ENCODE measurements at places on chromosomes 12 and 14. TPM values are rescaled to one million over a fixed set of nuclear protein-coding genes. Genes with fewer than 3 reads are reported as not detected.

The LRRIQ1 gene
- not detected for total RNA-seq

The ESRRB gene
- not detected for total RNA-seq

The APOLD1 gene
- 4.7 TPM for total RNA-seq

The ANO2 gene
- total RNA-seq, result not detected

The RNASE7 gene
- not detected for total RNA-seq

The TSHR gene
- 0.37 TPM for total RNA-seq

The MORN3 gene
- 2.0 TPM for total RNA-seq

The TMEM263 gene
- total RNA-seq, result 23.5 TPM

The PGF gene
- total RNA-seq, result 0.47 TPM

DNA sequence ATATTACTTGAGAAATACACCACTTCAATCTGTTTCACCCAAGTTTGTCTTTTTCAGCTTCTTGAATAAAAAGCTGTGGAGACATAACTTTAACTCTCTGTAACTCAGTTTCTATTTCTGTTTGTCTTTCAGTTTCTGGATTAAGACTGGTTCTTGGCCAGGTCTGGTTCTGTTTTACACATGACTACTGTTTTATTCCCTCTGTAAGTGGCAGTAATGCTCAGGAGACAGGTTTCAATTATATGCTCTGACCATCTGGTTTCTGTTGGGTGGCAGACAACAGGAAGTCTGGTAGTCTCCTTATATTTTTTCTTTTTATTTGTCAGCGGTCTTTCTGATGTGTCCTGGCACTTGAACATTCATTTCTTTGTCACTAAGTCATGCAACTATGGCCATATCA lies 102.9 kb downstream of the RPS29 start:
- no peak overlapping the region for H3K27ac ChIP-seq
- no peak for DNase-seq

GRCh38 chr12:89373763-89374572 lies 21.7 kb upstream of the DUSP6 start:
- no peaks in the 10 kb centered on the region for H3K36me3 ChIP-seq
- no peaks in the 10 kb centered on the region for H3K27me3 ChIP-seq
- H3K4me1 ChIP-seq, result peaks cover 3% of the 10 kb centered on the region
- no peak overlapping the region for H3K4me3 ChIP-seq

GRCh38 chr12:130713581-130713991 lies 2.5 kb downstream of the RIMBP2 start:
- no peak for DNase-seq
- H3K4me3 ChIP-seq, result no peak overlapping the region
- peaks cover 34% of the 10 kb centered on the region for H3K27me3 ChIP-seq

DNA sequence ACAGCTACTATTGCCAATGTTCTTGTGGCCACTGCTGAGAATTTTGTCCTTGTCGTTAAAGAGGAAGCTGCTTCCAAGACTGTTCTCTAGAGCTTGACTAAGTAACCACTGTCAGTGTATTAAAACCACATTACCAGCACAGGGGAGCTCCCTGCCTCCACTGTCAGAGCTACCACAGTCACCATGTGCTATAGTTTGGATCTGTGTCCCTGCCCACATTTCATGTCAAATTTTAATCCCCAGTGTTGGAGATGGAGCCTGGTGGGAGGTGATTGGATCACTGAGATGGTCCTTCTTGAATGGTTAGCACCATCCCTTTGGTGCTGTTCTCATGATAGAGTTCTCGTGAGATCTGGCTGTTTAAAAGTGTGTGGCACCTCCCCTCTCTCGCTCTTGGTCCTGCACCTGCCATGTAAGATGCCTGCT lies 23.2 kb upstream of the RAP1B start:
- no peaks in the 10 kb centered on the region for H3K36me3 ChIP-seq
- peak; percentile 73 for DNase-seq
- H3K4me3 ChIP-seq, result no peak overlapping the region
- peak overlapping the region; percentile 41 for H3K27ac ChIP-seq
- peaks cover 29% of the 10 kb centered on the region for H3K4me1 ChIP-seq
- H3K27me3 ChIP-seq, result no peaks in the 10 kb centered on the region

- no peak for DNase-seq
- no peak overlapping the region for H3K27ac ChIP-seq
- peaks cover 2% of the 10 kb centered on the region for H3K27me3 ChIP-seq
- no peak overlapping the region for H3K4me3 ChIP-seq
- no peaks in the 10 kb centered on the region for H3K36me3 ChIP-seq
These were observed 6.4 kb downstream of the PDE1B start for GRCh38 chr12:54555670-54556257.

DNA sequence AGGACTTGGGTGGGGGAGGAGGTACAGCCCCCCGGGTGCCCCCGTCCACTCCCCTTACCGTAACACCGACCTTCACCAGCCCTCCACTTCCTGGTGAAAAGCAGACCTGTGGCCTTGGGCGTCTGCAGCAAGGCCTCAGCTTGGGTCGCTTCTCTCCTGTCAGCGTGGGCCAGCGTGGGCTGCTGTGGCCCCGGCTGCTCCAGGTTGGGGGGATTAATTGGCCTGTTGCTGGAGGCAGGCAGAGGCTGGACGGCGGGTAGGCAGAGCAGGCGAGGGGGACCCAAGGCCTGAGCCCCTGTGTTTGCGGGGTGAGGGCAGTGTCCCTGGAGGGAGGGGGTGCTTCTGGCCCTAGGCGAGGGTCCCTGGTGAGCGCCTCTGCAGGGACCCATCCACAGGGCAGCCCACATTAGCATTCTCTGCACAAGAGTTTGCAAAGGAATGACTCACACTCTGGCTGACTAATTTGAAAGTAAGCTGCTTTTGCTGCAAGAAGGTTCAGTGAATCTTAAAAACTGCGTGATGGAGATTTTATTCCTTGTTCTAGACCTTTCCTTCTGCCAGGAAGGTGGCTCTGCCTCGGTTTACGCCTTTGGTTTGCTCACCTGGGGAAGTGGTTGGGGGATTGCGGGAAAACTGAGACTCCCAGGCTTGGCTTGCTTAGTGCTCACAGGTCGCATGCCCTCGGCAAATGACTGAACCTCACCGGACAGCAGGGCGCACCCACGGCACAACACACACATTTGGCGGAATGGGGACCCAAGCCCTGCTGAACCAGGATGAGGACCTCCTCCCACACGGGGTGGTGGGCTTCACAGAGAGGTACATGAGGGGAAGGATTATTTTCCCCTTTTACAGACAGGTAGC lies 37.9 kb upstream of the DLK1 start:
- H3K27ac ChIP-seq, result no peak overlapping the region
- no peak for DNase-seq
- H3K4me1 ChIP-seq, result no peaks in the 10 kb centered on the region
- H3K4me3 ChIP-seq, result no peak overlapping the region
- H3K27me3 ChIP-seq, result no peaks in the 10 kb centered on the region
- H3K36me3 ChIP-seq, result no peaks in the 10 kb centered on the region

GRCh38 chr14:41490323-41490722 lies 116.4 kb upstream of the LRFN5 start:
- H3K4me3 ChIP-seq, result no peak overlapping the region
- DNase-seq, result no peak
- H3K27me3 ChIP-seq, result no peaks in the 10 kb centered on the region
- H3K36me3 ChIP-seq, result no peaks in the 10 kb centered on the region
- H3K4me1 ChIP-seq, result no peaks in the 10 kb centered on the region

GRCh38 chr14:37623426-37623951 lies 28.1 kb downstream of the TTC6 start:
- no peak for DNase-seq
- H3K4me1 ChIP-seq, result no peaks in the 10 kb centered on the region
- no peaks in the 10 kb centered on the region for H3K36me3 ChIP-seq
- H3K27ac ChIP-seq, result no peak overlapping the region
- H3K4me3 ChIP-seq, result no peak overlapping the region
- no peaks in the 10 kb centered on the region for H3K27me3 ChIP-seq

GRCh38 chr14:65349100-65349499 lies 63.4 kb upstream of the FUT8 start:
- no peak for DNase-seq
- no peaks in the 10 kb centered on the region for H3K36me3 ChIP-seq
- H3K27me3 ChIP-seq, result no peaks in the 10 kb centered on the region
- H3K4me1 ChIP-seq, result peaks cover 41% of the 10 kb centered on the region
- H3K4me3 ChIP-seq, result no peak overlapping the region

DNA sequence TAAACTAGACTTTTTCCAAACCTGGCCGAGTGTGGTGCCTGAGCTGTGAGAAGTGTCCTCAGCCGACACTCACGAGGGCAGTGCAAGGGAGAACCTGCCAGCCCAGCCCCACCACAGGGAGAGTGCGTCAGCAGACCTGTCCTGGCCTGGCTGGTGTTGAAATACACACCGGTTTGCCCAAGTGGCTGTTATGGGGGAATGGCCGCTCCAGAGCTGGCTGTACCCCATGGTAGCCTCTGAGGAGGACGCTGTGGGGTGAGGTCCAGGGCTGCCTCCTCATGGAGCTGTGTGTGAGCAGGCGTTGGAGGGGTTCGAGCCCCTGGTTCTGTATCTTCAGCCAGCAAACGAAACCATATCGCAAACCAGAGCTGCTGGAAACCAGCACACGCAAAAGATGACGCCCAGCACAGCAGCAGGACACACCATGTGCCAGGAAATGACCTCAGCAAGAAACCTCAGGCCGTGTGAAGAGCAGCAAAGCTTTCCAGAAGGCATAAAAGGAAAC lies 9.4 kb downstream of the ANKRD9 start:
- H3K4me1 ChIP-seq, result no peaks in the 10 kb centered on the region
- H3K36me3 ChIP-seq, result peaks cover 4% of the 10 kb centered on the region
- no peak overlapping the region for H3K27ac ChIP-seq
- no peak for DNase-seq
- no peak overlapping the region for H3K4me3 ChIP-seq

DNA sequence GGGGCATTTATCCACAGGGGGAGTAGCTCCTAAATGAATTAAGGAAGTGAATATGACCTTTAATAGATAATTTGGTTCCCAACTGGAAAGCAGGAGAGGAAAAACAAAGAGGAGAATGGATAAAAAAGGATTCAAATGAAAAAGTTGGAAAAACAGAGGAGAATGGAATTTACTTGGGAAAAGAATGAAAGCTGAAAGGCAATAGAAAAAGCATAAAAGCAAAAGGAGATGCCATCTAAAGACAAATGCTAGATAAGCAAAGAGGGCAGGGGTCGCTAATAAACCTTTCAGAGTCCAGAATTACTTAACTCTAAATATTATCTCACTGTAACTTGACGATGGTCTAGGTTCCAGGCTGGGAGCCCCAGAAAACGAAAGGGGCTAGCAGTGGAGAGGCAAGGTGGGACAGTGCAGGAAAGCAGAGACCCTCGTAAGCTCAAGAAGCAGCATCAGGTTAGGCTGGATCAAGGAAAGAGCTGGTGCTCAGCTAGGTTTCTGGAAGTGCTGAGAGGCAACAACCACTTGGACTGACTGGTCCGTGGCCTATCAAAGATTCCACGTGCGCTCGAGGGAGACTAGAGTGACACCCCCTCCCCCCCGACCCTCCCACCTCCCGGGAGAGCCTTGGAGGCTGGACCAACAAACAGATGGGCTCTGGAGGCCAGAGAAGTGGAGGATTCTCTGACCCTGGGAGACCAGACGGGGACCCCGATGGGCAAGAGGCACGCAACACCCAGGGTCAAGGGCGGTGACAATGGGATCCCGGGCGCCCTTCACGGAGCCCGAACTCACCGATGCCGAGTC lies 1.2 kb downstream of the SLC2A13 start:
- H3K27ac ChIP-seq, result no peak overlapping the region
- no peak for DNase-seq
- H3K27me3 ChIP-seq, result no peaks in the 10 kb centered on the region
- no peaks in the 10 kb centered on the region for H3K36me3 ChIP-seq

- DNase-seq, result no peak
- H3K4me1 ChIP-seq, result no peaks in the 10 kb centered on the region
- H3K27me3 ChIP-seq, result no peaks in the 10 kb centered on the region
These were observed 177.4 kb upstream of the HIF1A start for GRCh38 chr14:61517911-61518384.

DNA sequence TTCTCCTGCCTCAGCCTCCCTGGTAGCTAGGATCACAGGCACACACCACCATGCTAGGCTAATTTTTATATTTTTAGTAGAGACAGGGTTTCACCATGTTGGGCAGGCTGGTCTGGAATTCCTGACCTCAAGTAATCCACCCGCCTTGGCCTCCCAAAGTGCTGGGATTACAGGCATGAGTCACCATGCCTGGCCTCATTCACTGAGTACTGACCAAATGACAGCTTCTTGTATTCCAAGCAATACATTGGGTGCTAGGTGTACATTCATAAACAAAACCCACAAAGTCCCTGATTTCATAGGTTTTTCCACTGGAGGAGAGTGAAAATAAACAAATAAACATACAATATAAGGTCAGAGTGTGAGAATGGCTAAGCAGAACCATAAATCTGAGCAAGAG lies 136.3 kb downstream of the HELB start:
- DNase-seq, result no peak
- no peaks in the 10 kb centered on the region for H3K36me3 ChIP-seq

GRCh38 chr12:105107494-105108371 lies at the start of gene WASHC4:
Gene WASHC4 (plus strand): TSS chr12:105107731. CDS start chr12:105107801, 70 bp downstream.
- peak within 1 kb of the TSS; percentile 97 for H3K4me3 ChIP-seq
- H3K27ac ChIP-seq, result peak within 1 kb of the TSS; percentile 93
- DNase-seq, result peak; percentile 96
- peaks cover 35% of the 10 kb centered on the region for H3K4me1 ChIP-seq
- H3K36me3 ChIP-seq, result peaks cover 5% of the 10 kb centered on the region
- H3K27me3 ChIP-seq, result peaks cover 9% of the 10 kb centered on the region

DNA sequence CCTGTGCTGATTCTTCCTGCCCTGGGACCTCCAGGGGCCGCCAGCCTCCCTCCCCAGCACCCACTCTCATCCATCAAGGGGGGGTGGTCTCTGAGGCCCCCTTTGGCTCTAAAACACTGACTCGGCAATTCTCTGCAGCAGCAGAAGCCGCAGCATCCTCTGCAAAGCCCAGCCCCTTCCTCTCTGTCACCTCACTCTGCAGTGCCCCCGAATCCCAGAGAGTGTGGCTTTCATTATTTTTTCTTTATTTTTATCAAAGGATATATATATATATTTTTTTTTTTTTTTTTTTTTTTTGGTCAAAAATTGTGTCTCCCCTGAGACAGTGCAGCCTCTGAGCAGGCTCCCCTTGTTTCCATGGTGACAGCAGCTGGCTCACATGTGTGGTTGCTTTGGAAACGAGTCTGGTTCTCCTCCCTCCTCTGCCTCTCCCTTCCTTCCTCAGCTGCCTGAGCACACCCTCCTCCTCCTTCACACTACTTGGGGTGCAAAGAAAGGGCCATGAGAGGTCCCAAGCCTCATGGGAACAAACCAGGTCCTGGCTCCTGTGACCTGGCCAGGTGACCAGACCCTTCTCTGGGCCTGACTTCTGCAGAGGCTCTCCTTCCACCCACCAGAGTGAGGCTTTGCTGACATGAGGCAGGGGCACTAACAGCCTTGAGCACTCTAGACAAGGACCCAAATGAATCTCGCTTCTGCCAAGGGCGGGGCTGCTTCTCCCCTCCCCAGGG lies 100.5 kb downstream of the LRRC74A start:
- H3K4me1 ChIP-seq, result peaks cover 32% of the 10 kb centered on the region
- no peaks in the 10 kb centered on the region for H3K27me3 ChIP-seq
- DNase-seq, result peak; percentile 77
- peak overlapping the region; percentile 12 for H3K27ac ChIP-seq
- no peaks in the 10 kb centered on the region for H3K36me3 ChIP-seq

- H3K36me3 ChIP-seq, result no peaks in the 10 kb centered on the region
- no peaks in the 10 kb centered on the region for H3K4me1 ChIP-seq
- no peak overlapping the region for H3K4me3 ChIP-seq
- H3K27ac ChIP-seq, result no peak overlapping the region
- DNase-seq, result no peak
These were observed 159.6 kb upstream of the C14orf180 start for GRCh38 chr14:104419865-104420505.

All from B cell (primary cell).